ENCODE measurements at places on chromosomes 3 and 15. TPM values are rescaled to one million over a fixed set of nuclear protein-coding genes. Genes with fewer than 3 reads are reported as not detected.

SLC22A13 gene
- 0.24 TPM for polyA plus RNA-seq

SEMA3G gene
- polyA plus RNA-seq = 14.1 TPM

FBXL2 gene
- 7.9 TPM for polyA plus RNA-seq

TLR9 gene
- 0.44 TPM for polyA plus RNA-seq

MKRN2OS gene
- polyA plus RNA-seq = 0.90 TPM

SLC9A9 gene
- 10.0 TPM for polyA plus RNA-seq

PTX3 gene
- polyA plus RNA-seq = 5.0 TPM

TPRG1 gene
- polyA plus RNA-seq = 2.7 TPM

HYAL1 gene
- 1.7 TPM for polyA plus RNA-seq

PFN2 gene
- polyA plus RNA-seq = 271 TPM

ROBO2 gene
- 2.2 TPM for polyA plus RNA-seq

ZPLD1 gene
- polyA plus RNA-seq = not detected

TIMMDC1 gene
- polyA plus RNA-seq = 77.5 TPM

ICE2 gene
- polyA plus RNA-seq = 37.5 TPM

SLC9C1 gene
- 0.42 TPM for polyA plus RNA-seq

TRIP4 gene
- 24.3 TPM for polyA plus RNA-seq

UQCC5 gene
- polyA plus RNA-seq = 11.5 TPM

GOLGA6A gene
- polyA plus RNA-seq = 0.53 TPM

NMB gene
- polyA plus RNA-seq = 1.5 TPM

ITPR1 gene
- polyA plus RNA-seq = 16.4 TPM

CHST13 gene
- 0.16 TPM for polyA plus RNA-seq

ERC2 gene
- polyA plus RNA-seq = 1.2 TPM

KBTBD13 gene
- 2.0 TPM for polyA plus RNA-seq

All from forelimb muscle (tissue), 1 donor.